NCI-H2029 (cell line): ENCODE measurements at places on chromosomes 5 and 9.

GRCh38 chr5:116520771-116521170 lies 53.9 kb downstream of the SEMA6A start:
- DNase-seq = no peak

GRCh38 chr5:32020271-32020670 lies 153.8 kb downstream of the GOLPH3 start:
- no peak for DNase-seq

DNA sequence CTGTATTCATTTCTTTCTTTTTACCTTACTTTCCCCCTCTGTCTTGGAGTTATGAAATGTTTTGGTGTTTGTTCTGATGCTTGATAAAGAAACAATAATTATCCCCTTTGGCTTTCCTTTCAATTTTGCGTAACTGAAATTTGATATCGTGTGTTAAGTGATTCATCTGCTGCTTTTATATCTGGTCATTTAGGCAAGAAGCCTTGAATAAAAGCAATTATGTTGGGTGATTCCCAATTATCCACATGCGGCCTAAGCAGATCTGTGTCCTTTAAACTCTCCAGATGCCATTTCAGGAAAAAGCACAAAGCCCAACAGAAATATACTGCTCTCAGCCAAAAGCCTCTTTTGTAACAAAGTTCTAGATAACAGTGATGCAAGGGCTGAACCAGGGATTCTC lies 92.8 kb downstream of the TAF11L14 start:
- DNase-seq = no peak

GRCh38 chr5:10624206-10624605 lies 60.3 kb downstream of the ANKRD33B start:
- DNase-seq = no peak

DNA sequence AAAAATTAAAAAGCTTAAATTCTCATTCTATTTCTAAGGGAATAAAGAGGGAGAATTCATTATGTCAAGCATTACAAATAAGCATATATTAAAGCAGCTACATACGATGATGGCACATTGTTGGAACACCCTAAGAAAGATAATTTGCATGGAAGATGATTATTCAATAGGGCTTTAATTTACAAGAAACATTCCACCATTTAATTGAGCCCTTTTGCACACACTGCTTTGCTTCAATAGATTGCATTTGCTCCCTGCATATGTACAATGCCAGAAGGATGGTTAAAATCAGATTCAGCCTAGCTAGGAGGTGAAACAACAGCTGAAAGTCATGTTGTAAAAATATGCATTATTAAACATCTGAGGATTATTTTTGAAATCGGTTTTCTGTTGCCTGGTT lies 21.8 kb downstream of the KIAA1958 start:
- no peak for DNase-seq

- peak; percentile 29 for DNase-seq
Measured at GRCh38 chr5:107472620-107473064, 198.1 kb downstream of the EFNA5 start.

DNA sequence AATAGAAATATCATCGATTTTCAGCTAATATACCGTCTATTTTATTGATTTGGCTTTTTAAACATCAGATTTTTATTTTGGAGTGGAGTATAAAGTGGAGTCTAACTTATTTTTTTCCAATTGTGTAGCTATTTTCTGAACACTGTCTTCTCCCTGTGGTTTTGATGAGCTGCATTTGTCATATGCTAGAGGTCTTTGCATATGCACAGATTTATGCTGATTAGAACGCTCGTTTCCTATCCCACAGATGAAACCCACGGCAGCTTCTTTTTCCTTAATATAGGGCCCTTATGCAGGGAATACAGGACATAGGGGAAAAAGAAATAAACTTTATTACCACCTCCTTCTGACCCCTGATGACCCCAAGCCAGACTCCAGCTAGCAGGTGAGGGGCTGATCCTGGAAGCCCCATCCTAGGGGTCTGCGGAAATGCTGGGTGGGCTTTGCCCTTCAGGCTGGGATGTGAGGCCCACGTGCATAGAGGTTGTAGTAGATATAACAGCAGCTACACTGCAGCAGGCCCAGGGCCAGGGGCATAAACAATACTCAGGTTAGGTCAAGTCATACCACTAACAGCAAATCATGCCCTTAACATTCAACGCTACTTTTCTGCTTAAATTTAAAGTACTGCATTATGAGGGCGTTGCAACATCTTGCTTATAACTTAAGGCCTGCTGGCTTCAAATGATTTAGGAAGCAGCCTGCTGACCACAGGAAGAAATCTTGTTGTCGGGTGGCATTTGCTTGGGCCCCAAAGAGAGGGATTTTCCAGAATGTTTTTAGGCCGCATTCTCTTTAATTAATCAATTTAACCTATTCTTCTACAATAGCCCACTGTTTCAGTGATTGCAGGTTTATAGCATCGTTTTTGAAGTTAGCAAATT lies 28.5 kb downstream of the MVB12B start:
- no peak for DNase-seq

DNA sequence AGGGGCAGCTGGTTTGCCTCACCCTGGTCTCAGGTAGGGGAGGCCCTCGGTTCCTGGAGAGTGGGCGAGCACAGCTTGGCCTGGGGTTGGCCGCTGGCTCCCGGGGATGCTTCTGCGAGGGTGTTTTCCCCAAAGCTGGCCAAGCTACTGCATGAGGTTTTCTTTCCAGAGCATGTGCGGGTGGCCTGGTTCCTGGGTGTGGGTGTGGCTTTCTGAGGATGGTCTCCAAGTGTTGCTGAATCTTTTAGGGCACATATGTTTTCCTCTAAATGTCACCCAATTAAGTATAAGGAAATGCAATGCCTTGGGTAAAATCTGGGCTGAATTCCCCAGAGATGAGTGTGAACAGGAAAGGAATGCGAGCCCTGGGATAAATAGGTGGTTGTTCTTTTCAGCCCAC lies 115.8 kb upstream of the ICE1 start:
- no peak for DNase-seq

DNA sequence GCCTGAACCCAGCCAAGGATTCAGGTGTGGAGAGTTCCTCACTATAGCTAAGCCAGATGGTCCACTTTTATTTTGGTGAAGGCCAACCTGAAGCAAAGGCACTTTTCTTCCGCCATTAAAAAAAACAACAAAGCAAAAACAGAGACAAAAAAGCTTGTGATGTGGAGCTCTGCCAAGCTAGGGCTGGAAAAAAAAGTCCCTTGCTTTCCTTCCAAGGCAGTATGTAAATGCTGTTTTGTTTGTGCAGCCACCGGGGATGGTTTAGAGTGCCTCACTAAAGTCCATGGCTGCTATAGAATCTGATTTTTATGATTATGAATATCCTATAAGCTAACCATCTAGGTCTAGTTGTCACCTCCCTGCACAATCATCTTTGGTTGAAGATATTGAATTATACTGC lies 14.9 kb downstream of the MEGF10 start:
- no peak for DNase-seq

- no peak for DNase-seq
Measured at GRCh38 chr5:132098151-132098594, 24.6 kb downstream of the CSF2 start.

GRCh38 chr9:112443200-112443599 lies 43.4 kb upstream of the KIAA1958 start:
- no peak for DNase-seq

- DNase-seq = no peak
Measured at GRCh38 chr9:120900824-120901223, 23.8 kb upstream of the PHF19 start.

DNA sequence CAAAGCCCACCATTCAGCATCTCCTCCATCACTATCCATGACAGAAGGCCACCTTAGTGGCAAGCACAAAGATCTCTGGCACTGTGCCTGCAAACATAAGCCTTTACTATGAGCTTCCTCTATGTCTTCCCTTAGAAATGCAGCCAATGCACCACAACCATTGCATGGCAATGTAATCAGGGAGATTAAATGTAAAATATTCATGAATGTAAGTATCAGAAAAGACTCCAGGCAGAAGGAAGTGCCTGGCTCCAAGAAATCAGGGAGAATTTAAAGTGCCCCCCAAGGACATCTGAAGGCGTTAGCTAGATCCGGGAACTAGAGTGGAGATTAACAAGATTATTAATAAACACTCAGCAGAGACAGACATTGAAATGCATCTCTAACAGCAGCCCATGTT lies 32.5 kb upstream of the MYORG start:
- DNase-seq = no peak

DNA sequence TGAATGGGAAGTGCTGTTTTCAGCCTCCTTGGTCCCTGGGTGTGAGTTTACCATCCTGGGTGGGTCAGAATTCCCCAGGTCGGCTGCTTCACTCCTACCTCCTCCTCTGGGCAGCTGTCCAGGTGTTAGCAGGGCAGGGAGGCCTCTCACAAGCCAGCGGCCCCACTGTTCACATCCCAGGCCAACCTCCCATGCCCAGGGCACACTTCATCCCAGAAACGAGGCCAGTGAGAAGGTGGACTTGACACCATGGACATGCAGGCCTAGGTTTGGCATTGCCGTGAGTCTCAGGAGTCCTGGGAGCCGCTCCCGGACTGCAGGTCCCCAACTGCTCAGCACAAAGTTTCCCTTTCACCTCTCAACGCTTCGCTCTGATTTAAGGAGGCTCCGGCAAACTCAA lies 229.6 kb upstream of the IRX2 start:
- DNase-seq = no peak

- no peak for DNase-seq
Measured at GRCh38 chr9:91572044-91572443, 148.4 kb upstream of the NFIL3 start.

GRCh38 chr9:16708656-16709435 lies 161.6 kb downstream of the BNC2 start:
- no peak for DNase-seq

GRCh38 chr5:72459089-72459661 lies 48.0 kb downstream of the ZNF366 start:
- DNase-seq = peak; percentile 47
